ENCODE measurements at places on chromosomes 1 and 21.
A peak's percentile ranks its signal among the peaks of the same experiment; 100 is the strongest.

GRCh38 chr21:44850905-44851657 is 22.4 kb downstream of the PTTG1IP start:
- no peak for DNase-seq

DNA sequence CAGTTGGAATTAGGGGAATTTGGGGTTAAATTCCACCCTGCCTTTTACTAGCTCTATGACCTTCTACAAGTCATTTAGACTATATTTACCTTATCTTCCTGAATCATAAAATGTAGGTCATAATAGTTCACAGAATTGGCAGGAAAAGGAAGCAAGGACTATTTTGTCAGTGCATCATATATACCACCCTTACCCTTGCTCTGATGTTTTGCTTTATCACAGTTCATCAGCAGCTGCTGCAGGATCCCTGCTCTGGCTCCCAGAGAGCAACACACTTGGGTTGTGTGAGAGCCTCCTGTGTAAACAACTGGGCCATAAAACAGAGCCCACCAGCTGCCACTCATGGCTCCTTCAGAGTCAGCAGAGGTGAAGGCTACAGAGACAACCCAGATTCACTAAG is 631.6 kb upstream of the CAMK1G start:
- no peak for DNase-seq

DNA sequence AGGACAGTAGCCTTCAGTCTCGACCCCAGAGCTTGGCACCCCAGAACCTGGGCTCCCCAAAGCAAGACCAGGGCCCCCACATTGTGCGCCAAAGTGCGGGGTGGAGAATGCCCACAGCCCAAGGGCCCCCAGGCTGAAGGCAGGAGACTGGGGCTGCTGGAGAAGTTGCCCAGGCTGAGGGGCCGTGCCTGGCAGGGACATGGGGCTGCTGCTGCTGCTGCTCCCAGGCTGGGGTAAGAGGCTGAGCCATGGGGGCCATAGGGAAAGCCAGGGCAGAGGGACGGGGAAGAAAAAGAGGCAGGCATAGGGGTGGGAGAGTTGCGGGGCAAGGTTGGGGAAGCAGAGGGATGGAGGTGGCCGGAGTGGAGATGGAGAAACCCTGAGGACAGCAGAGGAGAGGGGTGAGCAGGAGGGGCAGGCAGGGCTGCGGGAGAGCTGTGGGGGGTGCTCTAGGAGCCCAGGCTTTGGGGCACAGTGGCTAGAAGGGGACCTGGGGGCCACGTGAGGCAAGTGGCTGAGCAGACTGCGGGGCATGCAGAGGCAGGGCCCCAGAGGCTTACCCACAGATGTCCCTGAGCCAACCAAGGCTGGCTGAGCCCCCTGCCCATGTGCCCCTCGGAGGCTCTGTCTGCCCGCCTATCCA is 18.9 kb downstream of the SLC27A3 start:
- DNase-seq = no peak

- no peak for DNase-seq
Measured at GRCh38 chr1:66273656-66274055, 260.3 kb upstream of the SGIP1 start.

- DNase-seq = no peak
Measured at GRCh38 chr1:1550591-1551432, 10.4 kb upstream of the TMEM240 start.

GRCh38 chr1:29282924-29283803 is 46.8 kb downstream of the PTPRU start:
- DNase-seq = peak; percentile 97
